ENCODE measurements at places on chromosomes 11 and 22.

DNA sequence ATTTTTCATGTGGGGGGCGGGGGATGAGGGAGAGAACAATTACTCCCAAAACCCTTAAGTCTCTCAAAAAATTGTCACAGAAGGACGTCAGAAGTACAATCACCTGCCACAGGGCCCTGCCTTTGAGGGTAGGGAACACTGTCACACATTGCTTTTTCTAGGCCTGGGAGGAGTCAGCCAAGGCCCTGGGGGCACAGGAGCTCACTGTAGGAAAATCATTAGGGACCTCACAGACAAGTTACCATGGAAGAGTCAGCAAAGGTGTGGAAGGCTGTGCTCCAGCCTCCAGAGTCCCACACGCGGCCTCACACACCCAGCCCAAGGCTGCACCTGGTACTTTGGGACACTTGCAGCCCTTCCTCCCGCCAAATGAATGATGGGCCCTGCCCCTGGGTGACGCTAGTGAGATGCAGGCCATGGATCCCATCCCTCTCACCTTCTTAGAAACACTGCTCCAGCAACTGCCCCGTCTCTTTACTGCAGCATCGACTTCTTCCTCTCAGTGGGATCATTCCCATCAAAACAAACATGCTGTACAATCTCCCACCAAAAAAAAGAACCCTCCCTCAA lies 3.3 kb downstream of the PLEKHA7 start:
- no peak for DNase-seq

DNA sequence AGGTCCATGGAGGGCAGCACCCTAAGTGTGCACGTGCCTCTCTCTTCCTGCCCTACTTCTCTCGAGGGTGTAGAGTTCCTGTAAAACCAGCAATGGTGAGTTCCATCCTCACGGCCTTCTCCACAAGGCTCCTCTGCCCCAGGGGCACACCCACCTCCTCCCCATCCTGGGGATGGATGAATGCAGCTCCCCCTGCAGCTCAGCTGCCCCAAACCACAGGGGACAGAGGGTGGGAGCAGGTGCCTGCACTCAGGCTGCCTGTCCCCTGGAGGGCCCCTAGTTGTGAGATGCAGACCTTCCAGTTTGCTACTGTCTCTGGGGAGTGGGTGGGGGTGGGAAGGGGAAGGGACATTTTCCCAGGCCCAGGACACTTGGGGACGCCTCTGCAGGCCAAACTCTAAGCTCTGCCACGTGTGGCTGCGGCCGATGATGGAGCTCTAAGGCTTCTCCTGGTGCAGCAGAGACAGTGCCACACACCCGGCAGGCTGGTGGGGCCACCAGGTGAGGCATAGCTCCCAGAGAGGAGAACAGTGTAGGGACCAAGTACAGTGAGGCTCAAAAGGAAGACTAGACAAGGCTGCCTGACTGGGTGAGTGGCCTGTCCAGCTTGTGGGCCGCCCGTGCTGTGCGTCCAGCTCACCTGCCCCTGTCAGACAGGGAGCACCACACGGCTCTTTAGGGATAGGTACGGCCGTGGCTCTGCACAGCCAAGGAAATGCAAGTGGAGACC lies 540.9 kb downstream of the TBC1D22A start:
- no peak for DNase-seq

DNA sequence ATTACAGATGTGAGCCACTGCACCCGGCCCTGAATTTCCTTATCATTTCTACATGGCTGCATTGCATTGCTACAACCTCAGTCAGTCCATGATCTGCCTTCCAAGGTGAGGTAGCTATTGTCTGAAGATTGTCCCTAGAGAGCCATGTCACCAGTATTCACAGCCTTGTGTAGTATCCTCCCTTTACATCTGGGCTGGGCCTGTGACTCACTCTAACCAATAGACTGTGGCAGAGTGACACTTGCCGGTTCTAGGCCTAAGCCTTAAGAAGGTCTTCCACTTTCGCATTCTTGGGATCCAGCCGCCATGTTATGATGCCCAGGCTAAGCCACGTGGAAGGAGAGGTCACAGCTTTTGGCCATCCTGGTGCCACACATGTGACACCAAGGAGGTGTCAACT lies 10.1 kb upstream of the PLEKHB1 start:
- no peak for DNase-seq

DNA sequence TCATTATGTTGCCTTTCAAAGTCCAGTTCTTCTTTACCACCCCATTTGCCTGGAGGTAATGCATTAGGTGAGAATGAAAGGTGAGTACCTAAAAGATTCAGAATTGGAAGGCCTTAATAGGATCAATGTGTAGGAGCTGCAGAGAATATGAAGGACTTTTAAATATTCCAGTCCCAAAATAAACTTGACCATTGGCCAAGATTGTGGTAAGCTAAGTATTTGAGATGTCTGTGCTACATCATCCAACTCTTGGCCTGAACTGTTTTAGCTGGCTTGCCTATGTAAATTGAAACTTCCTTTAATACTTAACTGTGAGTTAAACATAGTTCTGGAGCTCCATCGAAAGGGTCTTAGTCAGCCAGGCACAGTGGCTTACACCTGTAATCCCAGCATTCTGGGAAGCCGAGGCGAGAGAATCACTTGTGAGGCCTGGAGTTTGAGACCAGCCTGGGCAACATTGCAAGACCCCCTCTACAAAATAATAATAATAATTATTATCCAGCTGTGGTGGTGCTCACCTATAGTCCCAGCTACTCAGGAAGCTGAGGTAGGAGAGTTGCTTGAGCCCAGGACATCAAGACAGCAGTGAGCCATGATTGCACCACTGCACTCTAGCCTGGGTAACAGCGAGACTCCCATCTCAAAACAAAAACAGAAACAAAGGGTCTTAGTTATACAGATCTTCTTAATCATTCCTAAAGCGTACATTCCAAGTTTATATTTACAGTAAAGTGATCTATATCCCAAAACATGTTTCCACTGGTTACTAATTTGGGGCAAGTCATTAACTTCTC lies 29.8 kb downstream of the MTMR3 start:
- no peak for DNase-seq

GRCh38 chr11:57240757-57241156 lies 3.7 kb upstream of the APLNR start:
- no peak for DNase-seq

DNA sequence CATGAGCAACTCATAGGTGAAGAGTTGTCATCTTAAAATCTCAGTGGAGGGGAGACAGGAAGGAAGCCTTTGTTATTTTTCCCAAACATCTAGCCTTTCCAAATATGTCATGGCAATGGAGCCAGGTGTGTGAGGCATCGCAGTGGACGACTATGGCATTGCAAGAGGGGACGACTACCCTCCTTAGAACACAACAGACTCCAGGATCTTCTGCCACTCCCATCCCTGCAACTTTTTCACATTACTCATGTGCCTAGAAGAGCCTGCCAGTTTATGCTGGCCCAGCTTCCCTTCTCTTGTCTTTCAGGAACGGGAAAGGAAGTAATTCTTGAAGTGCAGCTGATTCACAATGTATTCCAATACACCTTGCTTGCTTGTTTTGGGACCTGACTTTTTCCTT lies 1008.4 kb downstream of the OPCML start:
- no peak for DNase-seq

DNA sequence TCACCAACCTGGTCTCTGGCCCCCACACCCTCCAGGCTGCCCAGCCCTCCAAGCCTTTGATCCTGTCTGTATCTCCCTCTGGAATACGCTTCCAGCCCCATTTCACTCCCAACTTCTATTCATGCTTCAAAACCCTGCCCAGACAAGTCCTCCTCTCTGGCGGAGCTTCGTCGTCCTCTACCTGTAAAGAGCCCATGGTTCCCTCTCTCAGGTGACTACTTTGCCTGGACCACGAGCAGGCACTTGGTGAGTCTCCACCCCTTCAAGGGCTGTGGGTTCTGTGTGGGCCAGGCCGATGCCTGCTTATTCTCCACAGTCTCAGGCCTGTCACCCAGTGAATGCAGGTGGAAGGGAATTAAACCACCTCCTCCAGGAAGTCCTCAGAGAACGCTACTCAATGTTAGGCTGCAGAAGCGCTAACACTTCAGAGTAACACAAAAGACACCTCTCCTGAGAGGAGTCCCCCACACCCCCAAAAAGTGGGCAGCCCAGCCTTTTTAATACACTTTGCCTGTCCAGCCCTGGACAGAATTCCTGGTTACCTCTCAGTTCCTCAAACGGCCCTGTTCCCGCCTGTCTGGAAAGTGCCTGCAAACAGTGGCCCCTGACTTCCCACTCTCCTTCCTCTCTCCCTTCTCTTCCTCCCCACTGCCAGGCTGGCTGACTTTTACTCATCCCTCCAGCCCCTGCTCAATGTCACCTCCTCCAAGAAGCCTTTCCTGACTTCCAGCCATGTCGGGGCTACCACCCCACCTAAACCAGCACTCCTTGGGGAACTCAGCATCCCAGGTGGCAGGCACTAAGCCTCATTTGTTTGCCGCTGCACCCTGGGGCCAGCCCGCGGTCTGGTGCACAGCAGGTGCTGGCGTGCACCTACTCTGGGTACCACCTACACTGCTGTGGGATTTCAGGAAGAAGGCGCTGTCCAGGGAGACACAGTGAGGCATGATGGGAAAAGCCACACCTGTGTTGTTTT lies 9.0 kb downstream of the RAC2 start:
- no peak for DNase-seq

DNA sequence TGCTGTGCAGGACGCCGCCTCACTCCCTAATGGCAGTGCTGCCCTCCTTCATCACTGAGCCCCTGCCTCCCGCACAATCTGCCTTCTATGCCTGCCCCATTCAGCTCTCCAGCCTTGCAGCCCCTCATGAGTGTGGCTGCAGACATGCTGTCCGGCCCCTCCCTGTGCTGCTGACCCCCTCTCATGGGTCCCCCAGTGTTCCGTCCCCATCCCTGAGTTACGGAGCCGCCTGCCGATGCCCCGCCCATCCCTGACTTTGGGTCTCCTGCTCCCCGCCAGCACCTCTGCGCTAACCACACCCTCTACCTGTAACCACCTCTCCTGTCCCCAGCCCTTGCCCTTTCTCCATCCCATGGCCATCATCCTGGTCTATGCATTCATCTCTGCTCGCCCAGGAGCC lies 33.3 kb downstream of the CTTN start:
- no peak for DNase-seq

- no peak for DNase-seq
These were observed 6.0 kb upstream of the RAB3IL1 start for GRCh38 chr11:61923166-61924063.

DNA sequence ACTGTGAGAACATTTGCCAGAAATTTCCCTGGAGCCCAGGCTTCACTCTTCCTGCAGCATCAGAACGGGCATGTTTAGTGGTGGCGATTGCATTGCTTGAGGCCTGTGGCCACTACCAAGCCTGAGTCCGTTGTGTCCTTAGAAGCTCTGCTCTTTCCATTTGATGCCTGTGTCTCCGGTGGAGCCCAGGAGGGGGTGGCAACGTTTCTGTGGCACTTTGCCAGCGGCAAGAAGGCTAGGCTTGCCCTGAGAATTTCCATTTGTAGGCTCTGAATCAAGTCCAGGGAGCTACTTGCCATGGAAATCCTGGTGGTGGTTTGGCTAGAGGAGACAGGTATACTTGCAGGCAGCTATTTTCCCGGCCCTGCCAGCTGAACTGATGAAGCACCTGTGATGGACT lies 47.1 kb downstream of the ADAMTS8 start:
- no peak for DNase-seq

DNA sequence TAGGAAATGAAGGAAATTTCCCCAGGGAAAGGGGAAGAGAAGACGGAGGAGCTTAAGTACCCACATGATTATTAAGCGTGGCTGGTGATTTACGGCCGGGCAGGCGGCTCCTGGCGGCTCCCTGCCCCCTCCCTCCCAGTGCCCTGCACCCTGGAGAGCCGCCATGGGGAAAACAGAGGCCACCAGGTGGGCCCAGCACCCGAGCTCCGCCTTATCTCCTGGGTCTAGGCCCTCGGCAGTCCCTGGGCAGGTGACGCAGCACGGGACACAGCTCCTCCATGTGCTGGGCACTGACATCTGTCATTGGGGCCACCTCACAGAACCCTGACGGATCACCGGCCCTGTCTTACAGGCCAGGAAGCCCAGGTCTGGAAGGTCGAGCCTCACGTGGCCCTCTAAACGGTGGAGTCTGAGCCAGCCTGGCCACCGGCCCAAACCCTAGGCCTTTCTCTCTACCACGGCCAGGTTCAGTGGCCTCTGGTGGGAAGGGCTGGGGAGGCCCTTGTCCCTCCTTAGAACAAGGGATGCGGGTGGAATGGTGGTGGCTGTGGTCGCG lies 60.2 kb upstream of the PPARA start:
- DNase-seq, result no peak
